ENCODE measurements at places on chromosomes 4 and X. TPM values are rescaled to one million over a fixed set of nuclear protein-coding genes. Genes with fewer than 3 reads are reported as not detected.

- no peak for DNase-seq
Measured at GRCh38 chr4:139908636-139909437, 243.2 kb downstream of the MGST2 start.

GRCh38 chrX:33725535-33726210, 406.4 kb downstream of the FAM47A start:
- DNase-seq, result peak; percentile 15

DNA sequence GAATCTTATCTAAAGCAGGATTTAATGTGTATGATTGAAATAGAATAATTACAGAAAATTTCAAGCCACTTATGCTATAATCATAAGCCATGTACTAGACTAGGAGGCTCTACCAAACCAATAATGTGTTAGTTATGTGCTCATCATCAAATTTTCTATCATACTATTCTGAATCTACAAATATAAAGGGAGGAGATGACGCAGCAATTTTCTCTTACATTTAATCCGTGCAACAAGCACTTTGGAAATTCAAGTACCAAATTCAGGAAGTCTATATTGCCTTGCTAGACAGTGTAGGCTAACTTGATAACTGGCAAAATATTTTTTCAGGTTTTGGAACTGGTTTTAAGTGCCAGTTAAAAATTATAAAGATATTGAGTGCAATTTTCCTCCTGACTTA, 283.5 kb downstream of the C4orf33 start:
- no peak for DNase-seq

Gene MAGEA12
- total RNA-seq, result not detected

GRCh38 chrX:105700331-105700730, 122.0 kb upstream of the NRK start:
- DNase-seq, result no peak

DNA sequence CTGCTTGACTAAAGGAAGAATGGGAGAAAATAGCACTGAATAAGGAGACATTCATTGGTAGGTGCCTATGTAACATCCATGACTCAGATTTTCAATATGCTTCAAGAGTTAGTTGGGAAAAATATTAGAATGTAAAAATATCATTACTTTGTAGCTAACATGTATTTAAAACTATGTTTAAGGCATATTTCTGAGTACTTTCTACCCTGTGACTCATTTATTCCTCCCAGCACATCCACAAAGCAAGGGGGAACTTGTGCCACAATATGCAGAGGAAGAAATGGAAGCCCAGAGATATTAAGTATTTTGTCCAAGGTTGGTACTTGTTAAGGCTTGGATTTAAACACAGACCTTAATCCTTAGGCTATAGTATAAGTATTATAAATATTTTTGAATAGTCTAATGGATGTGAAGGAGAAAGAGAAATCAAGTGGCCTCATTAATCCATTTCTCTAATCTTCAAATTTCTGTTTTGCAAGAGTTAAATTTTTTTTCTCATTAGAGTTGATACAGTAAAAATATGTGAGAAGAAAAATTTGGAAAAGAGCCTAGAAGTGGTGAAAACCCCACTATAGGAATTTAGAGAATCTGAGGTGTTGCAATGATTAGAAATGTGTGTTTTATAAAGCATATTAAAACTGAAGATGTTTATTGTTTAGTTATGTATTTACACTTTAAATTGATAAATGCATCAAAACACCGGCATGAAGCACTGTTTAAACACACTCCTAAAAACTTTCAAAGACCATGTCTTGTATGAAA, 149.3 kb upstream of the GYPA start:
- no peak for DNase-seq

Gene MAGEC2
- not detected for total RNA-seq

GRCh38 chr4:17911608-17912007, 100.8 kb downstream of the NCAPG start:
- no peak for DNase-seq

GRCh38 chrX:109049416-109049815, 313.1 kb upstream of the IRS4 start:
- DNase-seq, result no peak

GRCh38 chrX:68692651-68693050, 45.2 kb downstream of the STARD8 start:
- no peak for DNase-seq

Gene VCX3B
- total RNA-seq, result not detected

GRCh38 chrX:151488677-151489076, 74.8 kb upstream of the PASD1 start:
- no peak for DNase-seq

GRCh38 chr4:47856713-47857112, 18.8 kb upstream of the CORIN start:
- DNase-seq, result no peak

- no peak for DNase-seq
Measured at GRCh38 chr4:96649536-96649935, 809.6 kb downstream of the PDHA2 start.

DNA sequence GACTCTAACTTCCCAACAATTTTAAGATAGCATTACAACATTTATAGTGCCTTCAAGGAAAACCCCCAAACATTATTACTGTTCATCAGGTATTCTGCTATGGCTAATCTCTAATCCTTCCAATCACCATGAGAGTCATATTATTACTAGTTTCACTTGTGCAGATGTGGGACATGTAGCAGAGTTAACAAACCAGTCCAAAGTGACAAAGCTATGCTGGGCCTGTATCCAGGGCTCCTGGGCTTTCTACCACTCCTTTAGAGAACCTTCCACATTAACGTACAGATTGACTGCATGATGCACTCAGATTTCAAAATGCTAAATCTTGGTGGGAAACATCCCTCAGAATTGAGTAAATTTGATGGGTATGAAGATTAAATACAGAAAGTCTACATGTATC, 16.4 kb downstream of the CASP3 start:
- no peak for DNase-seq

Gene RRH
- total RNA-seq, result 0.33 TPM

DNA sequence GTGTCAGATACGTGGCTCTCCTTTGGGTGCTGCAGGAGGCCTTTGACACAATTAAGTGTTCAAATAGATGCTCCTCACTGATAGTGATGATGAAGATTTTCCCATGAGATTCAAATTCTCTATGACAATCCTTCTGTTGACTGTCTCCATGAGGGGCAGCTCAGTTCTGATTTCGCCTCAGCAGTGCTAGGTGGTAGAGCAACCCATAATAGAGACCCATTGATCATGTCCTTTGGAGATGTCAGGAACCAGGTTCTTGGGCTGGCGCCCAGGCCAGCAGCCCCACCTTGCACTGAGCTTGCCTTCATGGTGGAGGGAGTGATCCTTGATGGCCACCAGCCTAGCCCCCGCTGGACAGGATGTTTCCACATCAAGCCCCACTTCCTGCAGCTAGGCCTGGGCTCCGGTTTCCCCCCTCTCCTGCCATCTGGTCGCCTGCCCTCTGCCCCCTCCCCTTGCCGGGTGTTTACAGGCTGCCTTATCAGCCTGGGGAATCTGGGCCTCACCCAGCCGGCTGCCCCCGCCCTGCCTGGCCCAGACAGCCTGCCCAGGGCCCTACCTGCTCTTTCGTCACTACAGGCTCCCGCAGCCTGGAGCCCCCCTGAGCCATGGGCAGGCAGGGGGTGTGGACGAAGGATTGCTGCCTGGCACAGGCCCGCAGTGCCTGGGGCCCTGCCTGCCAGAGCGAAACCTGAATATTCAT, 12.6 kb downstream of the ELF4 start:
- DNase-seq, result no peak

Gene LINC00632
- 152 TPM for total RNA-seq

Gene TEX13B
- not detected for total RNA-seq

Gene VCX2
- total RNA-seq, result not detected

DNA sequence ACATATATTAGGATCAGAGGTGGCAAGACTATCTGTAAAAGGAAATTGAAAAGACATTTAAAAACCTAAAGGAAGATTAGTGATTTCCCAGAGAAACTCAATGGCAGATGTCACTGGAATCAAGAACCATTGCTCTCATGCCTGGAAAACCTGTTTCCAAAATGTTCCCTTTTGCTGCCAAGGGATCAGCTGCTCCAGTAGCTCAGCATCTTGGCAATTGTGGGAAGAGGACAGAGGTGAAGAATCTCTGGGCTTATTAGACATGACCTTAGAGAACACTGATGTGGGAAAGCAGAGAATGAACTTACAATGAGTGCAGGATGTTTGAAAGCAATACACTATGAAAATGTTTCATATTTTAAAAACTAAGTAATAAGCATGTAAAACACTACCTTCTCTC, 98.3 kb downstream of the SHROOM3 start:
- DNase-seq, result no peak

DNA sequence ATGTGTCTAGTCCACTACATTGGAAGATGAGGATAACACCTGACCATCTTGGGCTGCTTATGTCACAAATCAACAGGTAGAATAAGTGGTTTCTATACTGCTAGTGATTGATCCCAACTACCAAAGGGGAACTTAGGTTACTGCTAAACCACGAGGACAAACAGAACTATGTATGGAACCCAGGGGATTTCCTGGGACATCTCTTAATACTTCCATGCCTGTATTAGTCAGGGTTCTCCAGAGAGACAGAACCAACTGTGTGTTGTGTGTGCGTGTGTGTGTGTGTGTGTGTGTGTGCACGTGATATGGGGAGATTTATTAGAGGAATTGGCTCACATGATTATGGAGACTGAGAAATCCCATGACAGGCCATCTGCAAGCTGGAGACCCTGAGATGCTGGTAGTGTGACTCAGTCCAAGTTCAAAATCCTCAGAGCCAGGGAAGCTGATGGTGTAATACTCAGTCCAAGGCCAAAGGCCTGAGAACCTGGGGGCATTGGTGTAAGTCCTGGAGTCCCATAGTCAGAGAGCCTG, 16.2 kb upstream of the AFF1 start:
- DNase-seq, result no peak

DNA sequence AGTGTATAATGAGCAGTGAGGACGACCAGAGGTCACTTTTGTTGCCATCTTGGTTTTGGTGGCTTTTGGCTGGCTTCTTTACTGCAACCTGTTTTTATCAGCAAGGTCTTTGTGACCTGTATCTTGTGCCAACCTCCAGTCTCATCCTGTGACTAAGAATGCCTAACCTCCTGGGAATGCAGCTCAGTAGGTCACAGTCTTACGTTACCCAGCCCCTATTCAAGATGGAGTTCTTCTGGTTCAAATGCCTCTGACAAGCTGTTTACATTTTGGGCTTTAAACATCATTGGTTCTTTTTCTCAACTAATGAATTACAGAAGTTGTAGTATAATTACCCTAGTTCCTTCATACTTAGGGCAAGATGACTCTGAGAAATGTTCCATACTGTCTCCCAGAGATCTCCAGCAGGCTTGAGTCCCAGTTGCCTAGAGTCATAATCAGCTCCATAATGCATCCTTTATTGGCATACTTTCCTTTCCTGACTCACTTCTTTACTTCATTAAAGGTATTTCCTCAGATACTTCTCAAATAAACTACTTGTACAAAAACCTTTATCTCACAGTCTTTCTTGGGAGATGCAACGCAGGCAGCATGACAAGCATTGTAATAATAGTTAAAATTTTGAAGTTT, 136.5 kb downstream of the KDM6A start:
- no peak for DNase-seq

GRCh38 chrX:118493653-118494297, 1.8 kb upstream of the DOCK11 start:
- no peak for DNase-seq

GRCh38 chr4:95857761-95858160, 17.9 kb downstream of the PDHA2 start:
- DNase-seq, result no peak

DNA sequence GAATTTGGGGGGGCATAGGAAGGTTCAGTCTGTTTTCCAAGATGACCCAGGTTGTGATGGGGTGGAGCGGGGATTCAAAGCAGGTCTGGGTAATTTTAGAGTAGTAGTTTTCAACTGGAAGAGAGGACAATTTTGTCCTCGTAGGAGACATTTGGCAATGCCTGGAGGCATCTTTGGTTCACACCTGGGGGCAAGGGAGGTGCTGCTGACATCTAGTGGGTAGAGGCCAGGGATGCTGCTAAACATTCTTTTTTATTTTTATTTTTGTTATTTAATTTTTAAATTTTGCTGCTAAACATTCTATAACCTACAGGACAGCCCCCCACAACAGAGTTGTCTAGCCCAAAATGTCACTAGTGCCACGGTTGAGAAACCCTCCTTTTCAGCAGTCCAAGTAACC, 1.9 kb downstream of the RAB9A start:
- no peak for DNase-seq

Gene SPANXD
- total RNA-seq, result not detected

DNA sequence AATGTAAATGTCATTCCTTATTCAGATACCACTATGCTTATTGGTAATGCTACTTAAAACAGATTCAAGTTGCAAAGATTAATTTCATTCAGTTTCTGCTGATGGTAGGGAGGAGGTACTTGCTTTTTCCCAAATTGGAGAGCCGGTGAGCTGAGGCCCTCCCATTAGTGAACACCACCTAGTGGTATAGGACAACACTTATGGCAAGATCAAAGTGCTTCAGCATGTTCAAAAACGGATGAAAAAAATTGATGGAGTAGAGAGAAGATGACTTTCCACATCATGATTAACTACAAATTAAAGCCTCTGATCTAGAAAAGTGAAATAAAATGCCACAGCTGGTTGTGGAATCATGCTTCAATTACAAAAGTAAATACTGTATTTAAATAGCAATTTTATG, 112.9 kb downstream of the MBNL3 start:
- DNase-seq, result no peak

Gene RADX
- 9.9 TPM for total RNA-seq

Gene ANTXR2
- 49.9 TPM for total RNA-seq

DNA sequence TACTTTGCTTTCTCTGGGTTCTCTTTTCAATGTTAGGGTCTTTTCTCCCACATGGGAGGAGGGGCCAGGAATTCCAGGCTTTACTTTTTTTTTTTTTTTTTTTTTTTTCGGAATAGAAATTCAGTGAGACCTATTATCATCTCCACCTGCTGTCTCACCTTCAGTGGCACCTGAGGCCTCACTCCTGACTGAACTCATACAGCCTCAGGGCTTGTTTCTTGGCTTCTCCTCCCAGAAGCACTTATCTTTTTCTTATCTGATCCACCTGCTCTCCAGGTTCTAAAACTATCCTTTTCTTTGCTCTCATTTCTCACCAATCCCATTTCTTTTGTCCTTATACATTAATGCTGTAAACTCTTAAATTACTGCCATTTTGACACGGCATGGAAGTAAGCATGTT, 117.3 kb upstream of the PPP3CA start:
- no peak for DNase-seq

Gene TXK
- total RNA-seq, result 3.0 TPM

Gene ITIH6
- total RNA-seq, result not detected

- no peak for DNase-seq
Measured at GRCh38 chrX:55486736-55487135, 2.9 kb downstream of the USP51 start.

- DNase-seq, result no peak
Measured at GRCh38 chr4:104073229-104073628, 353.4 kb upstream of the TACR3 start.

Gene STK26
- total RNA-seq, result 65.2 TPM

- DNase-seq, result no peak
Measured at GRCh38 chrX:108347800-108348199, 90.4 kb downstream of the COL4A6 start.

DNA sequence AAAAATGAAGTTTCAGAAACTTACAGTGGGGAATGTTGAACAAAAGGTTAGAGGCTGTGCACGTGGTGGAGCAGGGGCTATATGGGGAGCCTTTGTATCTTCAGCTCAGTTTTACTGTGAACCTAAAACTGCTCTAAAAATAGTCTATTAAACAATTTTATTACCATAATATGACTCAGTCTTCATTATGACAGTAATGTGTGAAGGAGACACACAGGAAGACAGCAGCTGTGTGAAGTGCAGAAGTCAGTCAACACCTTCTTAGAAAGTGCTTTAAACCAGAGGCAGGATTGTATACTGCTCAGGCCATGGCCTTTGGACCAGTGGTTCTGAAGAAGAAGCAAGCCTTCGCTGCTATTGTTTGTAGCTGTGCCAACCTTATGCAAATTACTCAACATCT, 89.7 kb downstream of the ARHGAP10 start:
- no peak for DNase-seq
